ENCODE measurements at places on chromosomes 2 and 18. TPM values are rescaled to one million over a fixed set of nuclear protein-coding genes. Genes with fewer than 3 reads are reported as not detected.

DNA sequence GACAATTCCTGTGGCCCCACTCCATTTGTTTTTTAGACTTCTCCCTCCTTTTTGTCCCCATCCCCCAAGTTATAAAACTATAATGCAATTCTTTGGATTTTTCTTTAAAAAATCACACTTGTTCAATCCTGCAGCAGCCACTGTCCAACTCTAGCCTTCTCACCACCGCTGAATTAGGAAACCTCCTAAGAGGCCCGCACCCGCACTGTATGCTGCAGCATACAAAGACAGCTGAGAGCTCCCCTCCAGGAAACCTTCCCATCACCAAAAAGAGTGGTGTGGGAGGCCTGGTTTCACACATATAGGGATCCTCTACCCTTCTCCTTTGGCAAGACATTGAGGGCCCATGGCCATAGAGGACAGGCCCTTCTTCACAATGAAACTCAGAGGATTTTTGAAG is 2.9 kb downstream of the PCGF1 start:
- DNase-seq, result no peak

The TUBA4B gene
- polyA plus RNA-seq, result not detected

- no peak for DNase-seq
Observed at GRCh38 chr2:27222407-27222806, 5.2 kb downstream of the CAD start.

- DNase-seq, result no peak
Observed at GRCh38 chr2:127181851-127182250, 38.2 kb downstream of the CYP27C1 start.

GRCh38 chr18:49590608-49591007 is 28.8 kb downstream of the LIPG start:
- DNase-seq, result no peak

- no peak for DNase-seq
Observed at GRCh38 chr2:240561325-240561971, 1.3 kb downstream of the DUSP28 start.

The PARD6G gene
- 7.0 TPM for polyA plus RNA-seq

All from brain (organoid and tissue), 16 donors.